ENCODE measurements at places on chromosomes 5 and 9. TPM values are rescaled to one million over a fixed set of nuclear protein-coding genes. Genes with fewer than 3 reads are reported as not detected.

DNA sequence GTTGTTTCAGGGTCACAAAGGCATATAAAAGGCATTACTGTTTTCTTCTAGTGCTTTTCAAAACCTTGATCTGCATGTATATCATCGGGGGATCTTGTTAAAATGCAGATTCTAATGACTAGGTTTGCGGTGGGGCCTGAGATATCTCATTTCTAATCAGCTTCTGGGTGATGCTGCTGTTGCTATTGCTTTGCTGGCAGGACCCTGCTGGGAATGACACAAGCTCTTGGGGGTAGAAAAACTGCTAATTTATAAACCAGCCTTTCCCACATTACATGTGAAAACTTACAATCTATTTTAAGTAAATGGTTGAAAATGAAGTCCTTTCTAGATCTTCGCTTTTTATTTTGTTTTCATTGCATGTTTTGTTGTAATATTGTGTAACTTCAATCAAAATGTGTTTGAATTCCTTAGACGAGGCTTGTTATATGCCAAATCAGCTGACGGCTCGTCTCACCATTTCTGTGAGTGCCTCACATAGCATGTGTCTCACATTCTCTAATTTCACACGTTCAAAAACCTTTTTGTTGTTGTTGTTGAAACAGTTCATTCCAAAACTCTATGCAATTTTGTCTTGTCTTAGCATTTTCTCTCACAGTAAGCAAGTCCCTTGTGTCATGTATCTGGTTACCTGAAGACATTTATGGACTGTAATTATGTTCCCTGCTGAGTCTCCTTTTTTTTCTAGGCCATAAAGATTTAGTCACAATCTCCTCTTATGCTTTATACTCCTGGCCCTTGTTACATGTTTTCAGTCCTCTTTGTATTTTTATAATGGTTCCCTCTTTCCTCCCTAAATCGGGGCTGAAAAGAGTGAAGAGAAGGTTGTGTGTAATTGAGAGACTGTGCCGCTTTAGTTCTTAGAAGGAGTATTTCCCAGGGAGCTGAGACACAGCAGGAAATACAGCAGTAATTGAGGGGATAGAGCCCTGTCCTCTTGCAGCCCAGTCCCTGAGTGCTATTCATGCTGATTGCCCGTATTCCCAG lies 521.0 kb upstream of the SEMA6A start:
- DNase-seq: no peak

DNA sequence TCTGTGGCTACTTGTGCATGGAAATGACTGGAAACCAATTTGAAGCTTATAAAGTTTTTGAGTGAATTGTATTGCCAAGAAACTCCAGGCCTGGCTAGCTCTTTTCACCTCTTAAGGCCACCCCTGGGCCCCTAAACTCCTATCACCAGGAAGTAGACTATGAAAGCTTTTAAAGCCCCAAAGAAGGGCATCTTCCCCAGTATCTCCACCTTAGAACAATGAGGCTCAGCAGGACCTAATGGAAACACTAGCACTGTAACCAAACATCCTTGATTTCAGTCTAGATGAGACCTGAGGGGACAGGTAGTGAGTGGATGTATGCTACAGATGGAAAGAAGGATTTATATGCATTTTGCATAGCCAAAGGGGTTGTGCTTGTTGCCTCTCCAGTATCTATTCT lies 25.0 kb downstream of the LYRM7 start:
- no peak for DNase-seq

DNA sequence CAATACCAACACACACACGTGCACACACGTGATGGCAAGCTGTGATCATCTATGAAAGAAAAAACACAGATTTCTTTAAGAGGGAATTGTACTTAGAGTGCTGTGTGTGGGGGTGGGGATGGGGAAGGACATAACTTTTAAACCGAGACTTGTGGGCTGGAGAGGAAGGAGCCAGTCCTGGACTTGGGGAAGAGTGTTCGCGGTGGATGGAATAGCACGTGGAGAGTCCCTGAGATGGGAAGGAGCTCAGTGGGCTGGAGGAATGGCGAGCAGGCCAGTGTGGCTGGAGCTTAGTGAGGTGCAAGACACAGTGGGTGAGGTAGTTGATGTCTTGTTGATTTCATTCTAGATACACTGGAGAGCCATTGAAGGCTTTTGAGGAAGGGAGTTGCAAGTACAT lies 78.5 kb downstream of the RGS3 start:
- no peak for DNase-seq

DNA sequence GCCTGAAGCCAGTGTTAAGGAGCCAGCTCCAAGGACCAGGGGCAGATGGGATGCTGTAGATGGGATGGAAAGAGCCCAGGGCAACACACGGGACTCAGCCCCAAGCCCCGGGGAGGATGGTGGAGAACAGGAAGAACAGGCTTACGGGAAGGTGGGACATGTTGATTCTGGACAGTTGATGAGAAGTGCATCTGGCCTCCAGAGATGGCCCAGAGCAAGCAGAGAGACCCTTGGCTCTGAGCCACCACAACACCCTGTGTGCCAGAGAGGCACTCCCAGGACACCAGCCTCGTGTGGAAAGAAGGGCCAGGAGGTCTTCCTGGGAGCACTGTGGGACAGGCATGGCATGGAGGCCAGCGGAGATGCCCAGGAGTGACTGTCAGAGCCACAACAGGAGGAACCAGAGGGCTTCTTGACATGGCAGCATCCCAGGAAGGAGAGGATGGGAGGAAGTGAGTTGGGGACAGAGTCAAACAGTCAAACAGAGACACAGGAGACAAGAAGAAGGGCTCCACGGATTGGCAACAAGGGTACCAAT lies 156.3 kb upstream of the MVB12B start:
- no peak for DNase-seq

GRCh38 chr5:143771602-143772001 lies 40.4 kb upstream of the HMHB1 start:
- no peak for DNase-seq

DNA sequence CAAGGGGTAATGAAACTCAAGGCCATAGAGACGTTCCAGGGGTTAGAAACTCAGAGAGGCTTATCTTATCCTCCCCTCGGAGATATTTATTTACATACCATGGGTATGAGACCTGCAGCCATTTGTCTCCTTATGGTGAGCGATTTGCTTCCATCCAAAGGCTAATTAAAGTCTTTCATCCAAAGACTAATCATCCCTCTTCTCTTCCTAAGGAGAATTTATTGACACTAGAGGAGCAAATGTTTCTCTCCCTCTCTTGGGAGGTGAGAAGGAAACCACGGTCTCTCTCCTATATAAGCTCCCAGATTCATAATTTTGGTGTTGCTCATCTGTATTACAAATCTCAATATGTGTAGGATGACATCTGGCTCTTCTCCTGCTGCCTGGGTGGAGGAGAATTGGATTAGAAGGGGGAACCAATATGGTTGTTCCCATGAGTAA lies 31.0 kb upstream of the RPS23 start:
- no peak for DNase-seq

PCDHA9 gene
- not detected for polyA plus RNA-seq

Data from forelimb muscle (tissue), 1 donor.